ENCODE measurements at places on chromosomes 11 and 22.

GRCh38 chr11:73956876-73957653 is 6.2 kb downstream of the DNAJB13 start:
- DNase-seq, result no peak

DNA sequence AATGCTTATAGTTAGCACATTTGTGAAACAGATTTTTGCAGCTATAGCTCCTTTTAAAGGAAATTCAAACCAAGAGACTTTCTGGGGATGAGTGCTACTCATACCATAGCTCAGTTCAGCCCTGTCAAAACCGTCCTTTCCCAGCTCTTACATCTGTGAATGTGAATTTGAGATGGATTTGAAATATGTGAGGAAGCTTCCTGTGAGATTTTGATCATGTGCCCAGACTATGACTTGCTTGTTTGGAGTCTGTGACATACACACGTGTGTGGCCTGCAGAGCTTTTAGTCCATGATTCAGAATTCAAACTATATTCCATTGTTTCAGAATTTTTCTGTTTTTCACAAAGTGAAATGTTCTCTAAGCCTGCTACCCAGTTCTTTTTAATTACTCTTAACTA is 4.4 kb upstream of the MMP1 start:
- no peak for DNase-seq

- DNase-seq, result no peak
Measured at GRCh38 chr22:38082986-38083710, 836 bp downstream of the SLC16A8 start.

DNA sequence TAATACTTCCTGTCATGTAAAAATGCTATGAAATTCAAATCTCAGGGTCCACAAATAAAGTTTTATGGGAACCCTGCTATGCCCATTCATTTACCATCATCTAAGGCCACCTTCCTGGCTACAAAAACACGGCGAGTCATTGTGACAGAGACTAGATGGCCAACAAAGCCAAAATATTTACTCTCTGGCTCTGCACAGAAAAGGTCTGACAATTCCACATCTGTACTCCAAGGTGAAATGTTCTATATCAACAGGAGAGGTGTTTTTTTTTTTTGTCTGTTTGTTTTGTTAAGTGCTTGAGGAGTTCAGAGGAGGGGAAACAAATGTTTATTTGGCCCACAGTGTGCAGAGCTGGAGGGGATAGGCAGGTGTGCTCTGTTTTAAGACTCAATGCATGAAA is 18.6 kb upstream of the TMA7B start:
- DNase-seq, result no peak

- no peak for DNase-seq
Measured at GRCh38 chr22:19904174-19904856, 37.3 kb upstream of the COMT start.

DNA sequence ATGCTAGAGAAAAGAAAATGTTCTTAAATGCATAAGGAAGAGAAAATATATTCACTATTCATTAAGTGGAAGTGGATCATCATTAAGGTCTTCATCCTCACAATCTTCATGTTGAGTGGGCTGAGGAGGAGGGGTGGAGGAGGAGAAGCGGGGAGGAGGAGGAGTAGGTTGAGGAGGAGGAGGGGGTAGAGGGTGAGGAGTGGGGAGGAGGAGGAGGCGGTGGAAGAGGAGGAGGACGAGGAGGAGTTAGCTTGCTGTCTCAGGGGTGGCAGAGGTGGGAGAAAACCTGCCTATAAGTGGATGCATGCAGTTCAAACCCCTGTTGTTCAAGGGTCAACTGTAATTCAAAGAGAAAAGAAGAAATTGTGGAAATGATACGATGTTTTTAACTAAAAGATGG is 71.6 kb downstream of the MYEOV start:
- no peak for DNase-seq

GRCh38 chr11:100942016-100942415 is 187.6 kb downstream of the PGR start:
- DNase-seq, result peak; percentile 10

GRCh38 chr11:68016161-68016903 is 6.2 kb downstream of the ALDH3B1 start:
- DNase-seq, result peak; percentile 68

DNA sequence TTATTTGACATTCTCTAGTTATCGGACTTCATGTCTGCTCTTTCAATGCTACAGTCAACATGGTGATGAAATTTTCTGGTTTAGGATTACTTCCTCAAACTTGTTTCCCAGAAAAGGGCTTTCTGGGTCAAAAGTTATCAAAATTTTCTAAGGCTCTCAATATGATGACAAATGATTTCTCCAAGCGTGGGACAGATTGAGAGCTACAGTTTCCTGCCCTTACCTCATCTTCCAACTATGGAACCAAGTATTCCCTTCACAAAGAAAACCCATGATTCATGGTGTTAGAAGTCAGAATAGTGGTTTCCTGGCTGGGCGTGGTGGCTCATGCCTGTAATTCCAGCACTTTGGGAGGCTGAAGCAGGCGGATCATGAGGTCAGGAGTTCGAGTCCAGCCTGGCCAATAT is 17.8 kb downstream of the MYO18B start:
- no peak for DNase-seq

GRCh38 chr11:82722231-82722630 is 11.4 kb downstream of the FAM181B start:
- no peak for DNase-seq

- DNase-seq, result no peak
Measured at GRCh38 chr11:69116671-69117070, 39.1 kb upstream of the SMIM38 start.

DNA sequence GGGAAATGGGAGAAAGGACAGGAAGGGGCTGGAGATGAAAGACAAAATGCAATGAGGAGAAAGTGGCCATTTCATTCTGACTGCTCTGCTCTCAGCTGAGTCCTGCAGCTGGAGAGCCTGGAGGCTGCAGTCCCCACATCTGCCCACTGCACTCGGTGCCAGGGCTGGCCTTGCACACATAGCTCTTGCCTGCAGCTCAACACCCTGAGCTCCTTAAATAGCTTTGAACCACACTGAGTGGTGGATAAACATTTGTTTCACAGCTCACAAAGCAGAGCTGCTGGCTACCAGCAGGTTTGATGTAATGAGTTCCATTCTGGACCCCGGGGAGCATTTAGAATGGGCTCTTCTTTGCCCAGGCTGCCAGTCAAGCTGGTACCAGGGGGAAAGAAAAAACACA is 426.1 kb upstream of the CADM1 start:
- DNase-seq, result no peak

GRCh38 chr22:43399338-43399979 is 12.4 kb upstream of the MPPED1 start:
- DNase-seq, result peak; percentile 62

- DNase-seq, result no peak
Measured at GRCh38 chr22:45202333-45203149, 38.2 kb downstream of the KIAA0930 start.

DNA sequence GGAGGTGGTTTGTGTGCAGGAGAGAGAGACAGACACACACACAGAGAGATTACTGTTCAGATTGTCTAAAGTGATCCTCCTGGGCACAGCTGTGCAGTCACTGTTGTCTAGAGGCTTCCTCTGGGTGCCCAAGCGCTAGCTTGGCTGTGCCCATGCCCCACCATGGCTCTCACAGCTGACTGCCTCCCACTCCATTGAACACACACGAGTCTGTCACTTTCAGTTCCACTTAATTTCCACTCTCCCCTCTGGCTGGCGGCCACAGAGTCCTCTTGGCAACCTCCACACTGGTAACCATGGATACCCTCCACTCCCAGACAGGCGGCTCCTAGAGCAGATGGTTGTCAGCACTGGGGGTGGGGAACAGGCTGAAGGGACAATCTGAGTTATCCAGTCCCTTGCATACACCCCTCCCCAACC is 29.1 kb downstream of the MAP6 start:
- DNase-seq, result peak; percentile 92

DNA sequence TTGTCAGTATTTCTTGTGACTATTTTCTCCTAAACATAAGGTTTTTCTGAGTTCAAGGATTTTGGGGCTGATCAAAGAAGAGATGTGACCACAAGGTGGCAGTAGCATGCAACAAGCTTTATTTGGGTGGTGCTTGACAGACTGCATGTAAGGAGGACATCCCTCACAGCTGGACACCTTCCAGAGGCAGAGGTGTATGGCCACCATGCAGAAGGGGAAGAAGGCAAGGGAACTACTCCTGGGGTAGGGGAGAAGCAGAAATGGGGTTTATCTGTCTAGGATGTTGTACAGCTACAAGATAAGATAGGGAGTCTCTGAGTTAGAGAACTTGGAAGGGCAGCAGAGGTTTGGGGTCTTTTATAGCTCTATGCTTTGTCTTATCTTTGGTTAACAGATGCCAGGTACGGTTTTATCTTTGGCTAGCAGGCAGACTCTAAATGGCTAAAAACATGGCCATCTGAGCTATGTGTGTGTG is 5.1 kb upstream of the BIRC2 start:
- DNase-seq, result peak; percentile 82

DNA sequence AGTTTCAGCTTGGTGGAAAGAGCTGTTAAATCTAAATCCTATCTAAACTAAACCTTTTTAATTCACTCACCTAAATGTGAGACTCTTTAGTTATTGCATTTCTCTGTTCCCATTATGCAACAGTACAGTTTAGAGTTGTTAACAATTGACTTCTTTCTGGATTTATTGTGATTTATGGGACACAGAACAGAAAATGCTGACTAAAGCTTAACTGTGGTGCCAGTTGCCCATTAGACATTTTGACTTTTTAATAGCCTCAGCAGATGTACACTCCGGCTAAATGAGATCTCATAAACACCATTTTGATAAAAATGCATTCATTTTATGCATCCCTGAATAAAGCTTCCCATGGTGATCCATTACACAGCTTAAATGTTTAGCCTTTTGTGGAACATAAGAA is 356.6 kb downstream of the CASP12 start:
- DNase-seq, result no peak

DNA sequence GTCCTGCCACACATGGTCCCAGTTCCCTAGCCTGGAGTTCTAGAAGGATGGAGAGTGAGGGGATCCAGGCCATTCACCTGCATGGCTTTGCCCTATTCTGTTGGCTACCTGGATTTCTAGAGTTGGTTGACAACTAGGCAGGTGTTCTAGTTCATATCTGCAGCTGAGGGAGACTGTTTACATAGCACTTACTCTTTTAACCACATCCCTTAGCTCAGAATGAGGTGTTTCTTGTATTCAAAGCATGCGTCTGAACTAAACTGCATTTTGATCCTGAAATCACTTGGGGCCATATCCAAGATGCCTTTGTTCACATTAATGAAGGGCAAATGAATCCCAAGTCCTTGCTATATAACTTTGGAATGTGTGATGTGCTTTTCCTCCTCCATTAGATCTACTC is 60.9 kb downstream of the SYT13 start:
- no peak for DNase-seq

- DNase-seq, result no peak
Measured at GRCh38 chr11:12001186-12001585, 7.2 kb downstream of the DKK3 start.

DNA sequence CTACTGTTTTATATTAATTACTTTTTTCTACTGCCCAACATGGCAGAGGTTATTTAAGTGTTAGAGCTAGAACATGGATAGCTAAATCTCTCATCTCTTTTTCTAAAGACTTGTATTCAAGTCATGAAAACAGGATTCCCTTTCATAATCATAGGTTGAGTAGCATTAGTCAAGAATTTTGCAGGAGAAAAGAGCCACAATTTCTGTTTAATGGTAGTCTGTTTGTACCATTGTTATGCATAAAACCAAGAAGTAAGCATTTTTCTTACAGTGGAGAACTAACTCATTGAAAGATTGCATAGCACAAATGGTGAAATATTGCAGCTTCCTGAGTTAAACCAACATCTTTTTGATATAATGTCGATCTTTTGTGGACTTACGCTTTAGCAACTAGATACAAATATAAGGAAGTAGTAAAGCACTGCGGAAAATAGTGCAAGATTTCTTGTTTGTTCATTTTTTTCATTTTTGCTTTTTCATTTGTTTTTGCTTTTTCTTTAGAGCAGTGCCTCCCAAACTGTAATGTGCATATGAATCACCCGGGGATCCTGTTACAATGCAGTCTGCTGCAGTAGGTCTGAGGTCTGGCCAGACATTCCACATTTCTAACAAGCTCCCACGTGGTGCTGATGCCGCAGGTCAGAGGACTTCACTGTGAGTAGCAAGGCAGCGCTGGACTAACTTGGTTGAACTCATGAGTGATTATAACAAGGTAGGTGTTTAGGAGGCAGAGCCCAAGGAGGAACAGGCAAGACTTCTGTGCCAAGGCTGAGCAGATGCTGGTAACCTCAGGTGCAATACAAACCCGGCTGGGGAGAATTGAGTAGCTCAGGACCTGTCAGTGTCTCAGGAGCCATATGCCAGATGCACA is 4.6 kb downstream of the ETS1 start:
- no peak for DNase-seq

DNA sequence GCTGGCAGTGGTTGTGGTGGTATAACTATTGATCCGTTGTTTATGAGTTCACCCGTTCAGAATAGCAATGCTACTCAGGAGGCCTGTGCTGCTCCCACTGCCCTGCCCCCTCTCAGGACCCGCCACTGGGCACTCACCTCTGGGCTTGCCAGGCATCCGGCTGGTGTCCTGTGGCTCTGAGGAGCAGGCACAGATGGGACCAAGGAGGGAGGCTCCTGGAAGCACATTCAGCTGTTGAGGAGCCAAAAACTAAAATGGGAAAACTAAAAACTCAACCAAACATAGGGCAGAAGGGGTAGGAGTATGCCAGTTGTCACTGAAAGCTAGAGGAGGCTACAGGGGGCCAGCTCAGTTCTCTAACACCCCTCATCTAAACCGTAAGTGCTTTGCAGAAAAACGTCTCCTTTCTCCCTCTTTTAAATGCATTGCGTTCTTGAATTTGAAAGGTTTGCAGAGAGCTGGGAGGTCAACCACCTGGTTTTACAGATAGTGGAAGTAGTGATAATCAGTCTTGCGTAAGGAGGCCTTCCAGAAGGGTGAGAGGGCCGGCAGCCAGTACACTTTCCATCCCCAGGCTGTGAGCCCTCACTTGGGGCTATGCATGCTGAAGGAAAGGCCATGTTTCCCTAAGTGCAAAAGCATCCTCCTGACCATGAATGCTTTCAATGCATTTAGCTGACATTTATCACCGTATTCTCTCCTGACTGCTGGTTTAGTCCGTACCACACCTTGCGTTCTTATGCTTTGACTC is 547.4 kb downstream of the NTM start:
- DNase-seq, result no peak

- DNase-seq, result no peak
Measured at GRCh38 chr22:36862251-36863242, 1.7 kb downstream of the NCF4 start.

GRCh38 chr22:20206709-20207215 is 55.9 kb upstream of the CCDC188 start:
- DNase-seq, result no peak

DNA sequence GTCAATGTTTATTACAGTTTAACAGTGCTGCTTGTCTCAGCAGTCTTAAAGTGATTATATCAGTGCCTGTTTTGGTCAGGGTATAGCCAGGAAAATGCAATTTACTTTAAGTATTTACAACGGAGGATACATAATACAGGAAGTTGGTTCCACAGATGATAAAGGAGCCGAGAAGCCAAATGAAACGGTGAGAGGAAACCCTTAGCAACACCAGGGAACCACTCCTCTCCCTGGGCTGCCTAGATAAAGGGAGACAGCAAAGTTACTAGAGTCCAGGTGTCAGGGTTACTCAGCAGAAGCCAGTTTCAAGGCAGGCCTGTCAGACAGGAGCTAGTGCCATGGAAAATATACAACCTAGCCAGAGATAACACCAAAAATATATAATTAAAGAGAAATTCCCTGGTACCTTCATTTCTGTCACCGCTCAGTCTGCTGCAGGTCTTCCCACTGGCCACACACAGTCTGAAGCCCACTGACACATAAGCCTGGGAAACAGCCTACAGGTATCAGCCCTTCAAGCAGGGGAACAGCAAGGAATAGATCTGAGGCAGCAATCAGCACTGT is 55.5 kb downstream of the FAM76B start:
- DNase-seq, result no peak

- no peak for DNase-seq
Measured at GRCh38 chr11:134398079-134398444, 14.0 kb downstream of the B3GAT1 start.

Measured in BE2C (cell line).